Glomerular endothelial cell (primary cell): ENCODE measurements at places on chromosomes 1 and 21. TPM values are rescaled to one million over a fixed set of nuclear protein-coding genes. Genes with fewer than 3 reads are reported as not detected.
A peak's percentile ranks its signal among the peaks of the same experiment; 100 is the strongest.

Gene RGS4
- 99.0 and 351 TPM in 2 replicates for total RNA-seq

Gene ADGRL2
- 166 and 167 TPM in 2 replicates for total RNA-seq

Gene S100A7A
- not detected in 2 replicates for total RNA-seq

Gene TCEANC2
- total RNA-seq = 3.1 and 3.7 TPM in 2 replicates

Gene C1orf105
- not detected in 2 replicates for total RNA-seq

Gene MAP10
- 1.3 TPM in 2 replicates for total RNA-seq

Gene FCRLB
- 3.0 and 4.9 TPM in 2 replicates for total RNA-seq

Gene TRIM67
- 0.29 and 0.58 TPM in 2 replicates for total RNA-seq

Gene KHDRBS1
- total RNA-seq = 86.4 and 128 TPM in 2 replicates

Gene TTC22
- not detected in 2 replicates for total RNA-seq

Gene JAM2
- total RNA-seq = 8.0 and 8.5 TPM in 2 replicates

Gene GPR153
- 4.3 and 4.7 TPM in 2 replicates for total RNA-seq

GRCh38 chr1:41576206-41576605, 91.7 kb upstream of the EDN2 start:
- DNase-seq = no peak

DNA sequence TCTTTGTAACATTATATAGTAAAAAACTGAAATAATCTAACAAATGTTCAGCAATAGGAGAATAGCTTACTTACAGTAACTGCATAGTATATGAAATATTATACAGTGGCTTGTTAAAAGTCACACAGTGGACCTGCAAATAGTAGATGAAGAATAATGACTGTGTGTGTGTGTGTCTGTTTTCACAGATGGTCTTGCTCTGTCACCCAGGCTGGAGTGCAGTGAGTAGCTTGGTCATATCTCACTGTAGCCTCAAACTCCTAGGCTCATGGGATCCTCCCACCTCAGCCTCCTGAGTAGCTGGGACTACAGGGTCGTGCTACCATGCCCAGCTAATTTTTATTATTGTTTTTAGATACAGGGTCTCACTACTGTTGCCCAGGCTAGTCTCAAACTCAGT, 67.3 kb upstream of the KIAA1614 start:
- no peak for DNase-seq

DNA sequence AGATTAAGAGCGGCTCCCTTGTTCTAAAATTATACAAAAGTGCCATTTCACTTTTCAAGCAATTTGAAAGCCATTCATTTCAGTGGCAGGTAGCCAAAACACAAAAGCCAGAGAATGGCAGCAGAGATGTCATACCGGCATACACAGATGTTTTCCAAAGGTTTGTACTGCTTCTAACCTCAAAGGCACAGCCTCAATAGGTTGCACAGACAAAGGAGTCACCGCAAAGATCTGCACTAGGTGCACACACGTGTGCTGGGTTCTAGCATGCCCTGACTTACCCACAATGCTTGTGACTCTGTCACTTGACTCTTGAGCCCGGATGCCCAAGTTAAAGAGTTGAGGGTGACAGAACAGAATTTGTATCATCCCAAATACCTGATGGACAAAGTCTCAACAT, 448.9 kb upstream of the ADGRL2 start:
- no peak for DNase-seq

DNA sequence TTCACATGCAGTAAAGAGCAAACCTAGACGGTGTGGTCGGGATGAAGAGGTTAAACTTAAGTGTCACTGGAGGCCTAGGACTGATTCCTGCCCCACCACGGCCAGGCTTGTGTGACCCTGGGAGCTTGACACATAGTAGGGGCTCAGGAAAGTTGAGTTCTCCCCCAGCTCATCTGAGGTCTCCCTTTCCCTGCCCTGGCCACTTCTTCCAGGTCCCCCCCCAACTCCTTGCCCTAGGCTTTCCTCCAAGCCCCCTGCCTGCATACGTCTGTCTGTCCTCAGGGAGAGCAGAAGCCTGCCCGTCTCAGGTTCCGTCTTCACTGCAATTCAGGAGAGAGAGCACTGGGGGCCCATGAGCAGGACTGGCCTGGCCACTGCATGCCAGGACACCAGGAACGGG, 225.8 kb downstream of the PTPRU start:
- DNase-seq = no peak

- no peak for DNase-seq
Measured at GRCh38 chr1:187948170-187948794, 1119.5 kb downstream of the PLA2G4A start.

DNA sequence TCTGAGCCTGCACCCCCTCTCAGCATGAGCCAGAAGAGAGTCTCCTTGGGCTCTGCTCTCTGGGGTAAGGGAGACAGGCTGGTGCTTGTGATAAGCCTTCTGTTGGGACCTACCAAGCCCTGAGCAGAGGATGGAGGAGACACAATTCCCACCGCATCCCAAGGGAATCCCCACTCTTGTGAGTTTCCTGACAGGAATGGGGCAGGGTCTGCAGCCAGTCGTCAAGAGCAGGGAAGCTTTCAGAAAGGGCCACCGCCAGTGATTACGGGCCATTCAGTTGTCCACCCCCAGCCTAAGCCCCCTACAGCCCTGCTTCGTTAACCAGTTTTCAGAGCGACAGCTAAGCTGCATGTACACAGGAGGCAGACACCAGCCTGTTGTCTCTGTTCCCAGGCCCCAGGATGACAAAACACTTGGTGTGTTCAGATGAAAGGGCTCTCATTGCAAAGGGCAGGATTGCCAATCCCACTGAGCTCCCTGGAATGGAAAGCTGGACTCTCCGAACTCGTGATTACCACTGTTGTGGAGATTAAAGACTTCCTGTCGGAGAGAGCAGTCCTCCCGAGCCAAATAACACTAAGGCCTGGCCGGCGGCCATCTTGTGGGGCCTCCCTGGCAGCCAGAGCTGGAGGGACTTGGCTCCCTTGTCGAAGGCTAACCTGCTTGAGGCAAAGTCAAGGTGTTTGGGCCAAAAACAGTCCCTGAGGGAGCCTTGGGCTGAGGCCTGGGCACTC, 37.4 kb upstream of the SLC30A1 start:
- no peak for DNase-seq

DNA sequence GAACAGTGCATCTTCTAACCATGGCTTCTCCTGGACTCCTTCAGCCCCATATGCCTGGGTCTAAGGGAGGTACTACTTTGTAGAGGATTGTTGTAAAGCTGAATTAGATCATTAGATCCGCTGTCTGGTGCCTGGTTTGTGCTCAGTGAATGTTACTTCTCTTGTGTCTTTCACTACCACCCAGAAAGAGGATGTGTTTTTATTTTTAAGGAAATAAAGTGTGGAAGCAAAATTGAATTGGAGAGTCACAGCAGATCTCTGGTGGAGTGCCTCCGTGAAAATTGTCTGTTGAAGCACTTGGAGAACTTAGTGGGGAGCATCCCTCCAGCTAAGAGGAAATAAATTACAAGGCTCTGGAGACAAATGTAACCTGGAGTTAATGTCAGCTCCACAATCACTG, 101.8 kb upstream of the ARTN start:
- DNase-seq = no peak

DNA sequence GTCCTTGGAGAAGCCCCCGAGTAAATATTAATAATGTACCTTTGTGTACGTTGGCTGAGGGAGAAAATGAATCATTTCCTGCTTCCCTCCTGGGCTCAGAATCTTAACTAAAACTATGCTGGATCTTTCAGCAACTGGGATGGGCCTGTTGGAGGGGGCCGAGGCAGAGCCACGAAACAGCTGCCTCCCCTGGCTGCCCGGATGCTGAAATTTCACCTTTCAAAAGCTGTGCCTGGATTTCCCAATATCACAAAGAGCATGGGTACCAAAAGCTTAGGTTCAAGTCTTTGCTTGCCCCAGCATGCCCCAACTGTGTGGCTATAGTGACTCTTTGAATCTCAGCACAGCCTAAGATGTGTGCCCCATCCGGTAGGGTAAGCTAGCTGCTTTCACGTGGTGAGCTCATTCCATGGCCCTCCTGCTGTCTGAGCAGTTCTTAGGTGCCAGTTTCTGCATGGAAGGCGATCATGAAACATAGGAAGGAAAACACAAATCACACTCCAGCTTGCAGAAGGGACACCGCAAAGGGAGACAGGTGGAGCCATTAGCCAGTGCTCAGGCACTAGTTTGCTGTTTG, 473.5 kb downstream of the PTPRU start:
- no peak for DNase-seq

GRCh38 chr1:151062741-151063371, 2.7 kb downstream of the MLLT11 start:
- no peak for DNase-seq

- no peak for DNase-seq
Measured at GRCh38 chr1:187091666-187092065, 262.9 kb downstream of the PLA2G4A start.

DNA sequence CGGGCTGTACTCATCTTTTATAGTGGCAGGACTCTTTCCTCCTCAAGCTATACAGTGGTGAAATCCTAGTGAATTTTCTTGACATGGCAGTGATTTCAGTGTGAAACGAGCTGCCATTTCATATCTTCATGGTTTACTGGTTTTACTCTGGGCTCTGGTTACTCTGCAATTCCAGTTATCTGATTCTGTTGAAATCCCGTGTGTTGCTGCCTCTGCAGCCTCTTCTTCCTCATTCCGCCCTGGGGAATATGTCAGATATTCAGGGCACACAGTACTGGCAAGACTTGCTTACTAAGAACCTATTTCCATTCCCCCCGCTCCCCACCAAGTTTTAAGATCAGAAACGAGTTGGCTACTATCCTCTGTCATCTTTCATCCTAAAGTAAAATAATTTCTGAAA, 7.9 kb upstream of the OR2B11 start:
- DNase-seq = no peak

DNA sequence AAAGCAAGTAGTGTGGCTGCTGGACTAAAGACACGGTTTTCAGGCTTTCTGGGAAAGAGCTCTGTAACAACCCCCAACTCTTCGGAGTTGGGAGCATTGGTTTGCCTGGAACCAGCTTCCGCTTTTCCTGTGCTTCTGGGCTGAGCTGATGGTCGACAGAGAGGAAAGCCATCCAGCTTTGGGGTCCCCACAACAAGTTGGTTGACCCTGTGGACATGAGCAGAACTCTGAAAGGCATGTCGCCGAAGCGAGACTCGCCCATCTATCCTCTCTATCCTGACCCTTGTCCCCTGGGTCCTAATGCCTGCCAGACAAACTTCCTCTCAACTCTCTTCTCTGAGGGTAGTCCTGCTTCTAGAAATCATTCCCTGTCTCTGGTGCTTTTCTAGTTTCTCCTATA, 31.9 kb upstream of the FCGR2A start:
- no peak for DNase-seq

DNA sequence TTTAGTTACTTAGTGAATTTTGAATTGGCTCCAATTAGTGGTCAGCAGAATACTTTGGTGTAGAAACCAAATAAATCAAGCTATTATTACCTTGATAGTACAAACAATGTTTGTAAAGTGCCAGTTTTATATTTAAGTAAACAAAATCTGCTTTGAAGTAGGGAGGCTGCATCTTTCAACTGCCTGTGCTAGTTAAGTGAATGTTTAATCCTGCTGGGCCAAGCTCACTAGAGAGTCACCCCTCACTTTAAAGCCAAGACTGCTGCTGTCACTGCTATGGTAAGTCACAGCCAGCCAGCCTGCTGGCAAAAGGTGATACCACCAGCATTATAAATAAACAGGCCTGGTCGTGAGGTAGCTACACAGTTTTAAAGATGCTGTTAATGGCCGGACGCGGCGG, 10.3 kb upstream of the CFAP126 start:
- DNase-seq = no peak

GRCh38 chr1:237799762-237800474, 90.8 kb downstream of the ZP4 start:
- DNase-seq = no peak

DNA sequence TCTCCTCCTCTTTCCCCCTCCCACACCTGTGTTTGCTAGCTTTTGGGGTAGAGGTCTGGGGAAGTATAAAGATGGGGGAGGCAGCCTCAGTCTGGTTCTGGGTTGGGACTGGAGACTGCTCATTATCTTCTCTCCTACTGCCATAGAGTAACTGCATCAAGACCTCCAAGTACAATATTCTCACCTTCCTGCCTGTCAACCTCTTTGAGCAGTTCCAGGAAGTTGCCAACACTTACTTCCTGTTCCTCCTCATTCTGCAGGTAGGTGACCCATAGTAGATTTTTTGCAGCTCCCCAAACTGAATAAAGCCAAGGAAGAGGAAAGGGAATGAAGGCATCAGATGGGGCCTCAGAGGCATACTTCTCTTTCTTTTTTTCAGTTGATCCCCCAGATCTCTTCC, 5.3 kb downstream of the ATP8B2 start:
- no peak for DNase-seq

DNA sequence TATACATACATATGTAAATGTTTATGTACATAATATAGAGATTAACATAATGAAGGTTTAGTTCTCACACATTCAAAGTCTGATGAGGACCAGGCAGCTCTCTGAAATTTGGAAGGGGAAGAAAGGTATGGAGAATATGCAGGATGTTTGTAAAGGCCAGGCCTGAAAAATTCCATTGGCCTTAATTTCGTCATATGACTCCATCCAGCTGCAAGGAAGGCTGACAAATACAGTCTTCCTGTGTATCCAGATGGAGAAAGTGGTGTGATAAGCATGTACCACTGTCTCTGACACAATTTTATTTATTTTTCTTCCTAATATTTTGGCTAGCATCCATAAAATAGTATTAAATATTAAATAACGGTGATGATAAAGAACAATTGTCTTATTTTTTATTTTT, 6.3 kb upstream of the SGIP1 start:
- DNase-seq = peak; percentile 65

DNA sequence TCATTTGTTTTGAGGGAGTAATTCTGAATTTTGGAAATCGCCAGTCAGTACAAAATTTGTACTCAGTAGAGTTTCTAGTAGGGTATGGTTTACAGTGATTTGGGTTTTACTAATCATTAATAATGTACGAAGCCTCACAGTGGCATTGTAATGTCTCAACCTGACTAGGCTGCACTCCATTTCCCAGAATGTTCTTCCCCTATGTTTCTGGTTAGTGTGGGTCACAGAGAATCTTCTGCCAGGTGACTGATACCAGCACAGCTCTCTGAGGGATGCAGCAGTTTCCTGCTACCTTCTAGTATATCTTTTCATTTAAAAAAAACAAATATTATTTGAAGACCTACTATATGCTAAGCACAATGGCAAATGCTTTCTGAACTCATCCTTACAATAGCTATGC, 112.9 kb downstream of the PTPN14 start:
- DNase-seq = no peak

DNA sequence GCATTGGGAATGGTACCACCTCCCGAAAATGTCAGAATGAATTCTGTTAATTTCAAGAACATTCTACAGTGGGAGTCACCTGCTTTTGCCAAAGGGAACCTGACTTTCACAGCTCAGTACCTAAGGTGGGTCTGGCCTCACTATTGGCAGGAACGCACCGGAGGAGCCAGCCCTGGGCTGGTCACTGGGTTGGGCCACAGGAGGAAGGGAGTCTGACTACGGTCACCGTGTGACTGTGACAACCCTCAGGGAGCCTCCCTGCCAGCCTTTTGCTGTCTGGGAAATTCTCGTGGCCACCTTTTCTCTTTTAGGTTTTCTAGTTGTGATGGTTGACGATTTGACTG, 2.2 kb downstream of the IL10RB start:
- DNase-seq = no peak

DNA sequence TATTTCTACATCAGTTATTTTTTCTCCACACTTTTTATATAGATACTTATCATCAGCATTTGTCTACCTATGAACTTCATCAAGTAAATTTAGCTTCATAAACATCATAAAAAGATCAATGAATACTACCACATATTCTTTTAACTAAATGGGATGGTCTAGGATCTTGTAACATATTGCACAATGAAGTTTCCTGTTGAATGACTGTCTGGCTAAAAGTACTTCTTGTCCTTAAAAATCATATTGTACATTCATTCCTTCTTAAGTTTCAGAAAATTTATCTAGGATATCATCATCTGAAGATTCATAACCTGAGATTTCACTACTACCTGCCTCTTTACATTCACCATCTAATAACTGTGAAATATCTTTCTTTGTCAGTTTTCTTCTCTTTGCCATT, 69.0 kb downstream of the MAGI3 start:
- DNase-seq = no peak
